DMS79 treated with DMSO at 0.1 percent for 48 hours (cell line): ENCODE measurements at places on chromosomes 3 and 15.

GRCh38 chr3:183500319-183500718 lies 55.2 kb downstream of the KLHL6 start:
- no peak for DNase-seq

DNA sequence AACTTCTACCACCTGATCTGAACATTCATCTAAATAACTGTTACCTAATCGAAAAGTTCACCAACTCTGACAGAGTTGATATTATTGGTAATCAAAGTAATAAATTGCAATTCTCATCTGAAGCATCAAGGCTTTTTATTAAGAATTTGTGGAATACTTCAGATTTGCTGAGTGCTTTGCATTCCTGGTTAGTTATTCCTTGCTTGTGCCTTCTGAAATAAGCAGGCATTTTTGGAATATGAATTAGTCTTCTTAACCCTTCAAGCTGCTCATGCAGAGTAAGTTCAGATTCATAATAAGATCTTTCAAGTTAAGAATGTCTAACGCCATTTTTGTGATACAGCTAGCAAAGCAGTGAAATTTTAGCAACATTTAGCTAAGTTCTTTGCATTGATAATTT lies 188.5 kb downstream of the ALCAM start:
- DNase-seq = no peak

DNA sequence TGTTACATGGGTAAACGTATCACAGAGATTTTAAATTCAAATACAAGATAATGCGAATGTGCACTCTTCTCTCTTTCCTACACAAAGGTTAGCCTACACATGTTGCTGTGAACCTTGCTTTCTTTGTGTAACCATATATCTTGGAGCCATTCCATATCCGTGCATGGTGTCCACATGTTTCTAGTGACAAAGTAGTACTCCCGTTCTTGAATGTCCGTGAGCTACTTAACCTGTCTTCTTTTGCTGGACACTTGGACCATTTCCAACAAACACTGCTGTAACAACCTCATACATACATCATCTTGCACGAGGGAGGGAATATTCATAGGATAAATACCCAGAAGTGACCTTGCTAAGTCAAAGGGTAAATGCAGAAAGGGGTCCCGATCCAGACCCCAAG lies 75.0 kb downstream of the STRIT1 start:
- DNase-seq = no peak

DNA sequence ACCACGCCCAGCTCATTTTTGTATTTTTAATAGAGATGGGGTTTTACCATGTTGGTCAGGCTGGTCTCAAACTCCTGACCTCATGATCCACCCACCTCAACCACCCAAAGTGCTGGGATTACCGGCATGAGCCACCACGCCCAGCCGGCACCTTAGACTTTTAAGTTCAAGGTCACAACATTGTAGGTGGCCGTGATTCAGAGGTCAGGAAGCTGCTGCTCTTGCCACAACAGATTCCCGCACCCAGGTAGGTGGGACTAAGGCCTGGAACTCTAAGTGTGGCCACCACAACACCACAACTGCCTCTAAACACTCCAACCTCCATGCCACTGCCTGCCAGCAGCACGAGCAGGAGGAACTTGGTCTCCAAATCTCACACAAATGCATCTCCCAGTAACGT lies 196.8 kb downstream of the STT3B start:
- DNase-seq = no peak

DNA sequence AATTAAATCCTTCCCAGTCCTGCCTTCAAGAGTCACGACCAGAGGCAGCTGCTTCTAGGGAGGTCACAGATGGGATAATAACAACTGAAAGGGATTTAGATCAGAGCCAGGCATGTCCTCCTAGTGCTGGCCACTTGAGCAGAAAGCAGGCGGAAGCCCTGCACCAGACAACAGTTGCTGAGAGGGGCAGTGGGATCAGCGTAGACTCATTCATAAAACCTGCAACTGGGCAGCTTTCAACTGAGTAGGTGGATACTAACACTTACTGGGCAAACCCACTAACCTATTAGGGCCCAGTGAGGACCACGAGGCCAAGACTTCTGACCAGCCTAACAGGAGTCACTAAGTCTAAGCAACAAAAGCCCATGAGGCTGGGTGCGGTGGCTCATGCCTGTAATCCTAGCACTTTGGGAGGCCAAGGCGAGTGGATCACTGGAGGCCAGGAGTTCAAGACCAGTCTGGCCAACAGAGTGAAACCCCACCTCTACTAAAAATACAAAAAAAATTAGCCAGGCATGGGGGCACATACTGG lies 67.0 kb downstream of the DAPK2 start:
- no peak for DNase-seq

- no peak for DNase-seq
These were observed 257.7 kb upstream of the PROK2 start for GRCh38 chr3:72042397-72043203.
